ENCODE measurements at places on chromosomes 6 and 20.

GRCh38 chr20:1414982-1415381 is 22.1 kb upstream of the FKBP1A start:
- no peak for DNase-seq

GRCh38 chr6:10595731-10596664 is 74.8 kb downstream of the GCNT2 start:
- DNase-seq, result no peak

GRCh38 chr6:166691199-166691598 is 64.1 kb upstream of the RPS6KA2 start:
- DNase-seq, result no peak

DNA sequence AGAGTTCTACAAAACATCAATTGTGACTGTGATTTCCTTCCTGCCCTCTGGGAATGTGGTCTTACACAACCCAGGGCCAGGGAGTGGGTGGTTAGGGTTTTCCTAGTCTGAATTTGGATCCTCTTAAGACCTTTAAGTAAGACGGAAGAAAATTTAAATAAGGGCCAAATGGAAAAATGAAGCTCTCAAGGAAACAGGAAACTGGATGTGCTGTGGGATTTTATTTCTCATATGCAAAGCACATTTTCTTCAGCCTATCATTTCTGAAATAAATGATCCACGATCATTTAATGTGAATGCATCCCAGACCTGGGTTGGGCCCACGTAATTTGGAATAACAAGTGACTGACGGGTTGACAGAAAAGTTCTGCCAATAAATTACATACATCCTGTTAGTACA is 243.6 kb downstream of the CLIC5 start:
- no peak for DNase-seq

DNA sequence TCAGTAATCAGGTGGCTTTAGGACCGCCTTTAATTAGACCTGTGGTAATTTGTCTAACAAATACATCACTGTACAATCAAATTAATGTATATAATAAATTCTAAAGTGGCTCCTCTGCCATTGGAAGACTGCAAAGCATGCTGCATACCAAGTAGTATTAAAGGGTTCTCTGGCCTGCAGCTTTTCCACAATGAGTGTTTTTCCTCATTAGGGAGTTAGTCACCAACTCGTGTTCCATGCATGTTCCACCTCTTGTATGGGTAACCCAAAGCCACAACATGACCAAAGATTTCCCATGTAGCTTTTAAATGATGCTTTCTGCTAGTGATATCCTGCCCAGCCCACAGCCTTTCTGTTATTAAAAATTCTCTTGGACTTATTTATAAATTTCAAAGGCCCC is 218.7 kb downstream of the FUT9 start:
- no peak for DNase-seq
